Effector CD8-positive, alpha-beta T cell (primary cell): ENCODE measurements at places on chromosomes 7 and 10.

DNA sequence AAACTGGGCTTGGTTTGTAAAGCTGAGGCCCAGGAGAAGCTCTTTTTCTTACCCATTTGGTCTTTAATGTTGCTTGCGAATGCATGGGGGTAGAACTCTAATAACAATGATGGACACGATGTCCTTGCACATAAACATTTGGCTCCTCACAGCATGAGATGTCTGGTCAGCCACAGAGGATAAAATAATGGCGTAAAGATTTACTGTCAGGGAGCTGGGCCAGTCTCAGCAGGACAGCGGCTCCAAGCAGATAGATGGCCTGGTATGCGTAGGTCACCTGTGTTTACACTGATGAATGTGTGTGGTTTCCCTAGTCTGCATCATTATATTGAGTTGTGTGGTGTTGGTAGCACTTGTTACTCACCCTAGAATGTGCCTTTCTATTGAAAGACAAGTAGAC is 537.4 kb downstream of the CNTNAP2 start:
- no peak for DNase-seq

GRCh38 chr10:120047926-120048325 is 155.4 kb downstream of the SEC23IP start:
- DNase-seq, result no peak

DNA sequence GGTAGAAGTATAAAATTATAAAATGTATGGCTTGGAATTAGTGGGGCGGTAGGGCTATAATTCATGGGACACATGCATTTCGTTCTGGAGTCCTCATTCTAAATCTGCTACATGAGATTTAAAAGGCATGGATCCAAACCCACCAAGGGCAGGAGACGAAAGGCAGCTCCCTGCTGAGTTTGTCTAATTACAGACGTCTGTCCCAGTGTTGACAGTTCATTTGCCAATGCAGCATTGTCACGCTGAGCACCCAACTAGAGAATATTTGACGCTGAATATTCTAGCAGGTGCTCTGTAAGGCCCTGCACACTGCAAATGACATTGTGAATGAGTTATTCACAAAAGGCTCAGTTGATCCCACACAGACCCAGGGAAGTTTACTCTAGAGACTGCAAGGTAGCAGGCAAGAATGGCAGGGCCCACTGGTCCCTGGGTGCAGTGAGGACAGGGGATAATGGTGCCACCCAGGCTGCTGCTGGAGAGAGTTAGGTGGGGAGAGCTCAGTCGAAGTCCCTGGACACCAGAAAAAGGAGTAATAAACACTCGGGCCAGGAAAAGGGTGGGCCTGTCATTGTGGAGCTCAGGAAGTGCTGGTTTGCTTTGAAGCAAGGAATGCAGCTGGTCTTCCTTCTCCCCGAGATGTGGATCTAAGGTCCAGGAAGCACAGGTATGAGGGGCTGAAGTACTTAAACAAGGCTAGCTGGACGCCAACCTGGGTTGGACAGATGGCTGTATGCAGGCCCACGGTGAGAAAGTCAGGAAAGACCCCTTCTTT is 75.0 kb upstream of the JCAD start:
- no peak for DNase-seq

DNA sequence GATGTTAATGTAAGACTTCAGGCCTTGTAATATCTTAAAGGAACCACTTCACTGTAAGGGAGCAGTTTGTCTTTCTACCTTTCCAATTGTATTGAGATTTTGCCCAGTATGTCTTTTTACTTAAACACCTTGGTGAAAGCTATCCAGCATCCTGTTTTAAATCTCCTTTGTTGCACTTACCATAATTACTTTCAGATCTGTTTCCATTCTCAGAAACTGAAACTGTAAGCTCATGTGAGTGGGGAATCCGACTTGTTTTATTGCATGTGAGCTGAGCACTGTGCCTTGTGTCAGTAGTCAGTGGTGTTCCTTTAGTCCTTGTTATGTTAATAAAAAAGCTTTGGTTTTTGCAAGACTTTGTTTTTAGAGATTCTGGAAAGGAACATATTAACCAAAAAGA is 42.2 kb downstream of the BMPR1A start:
- no peak for DNase-seq

DNA sequence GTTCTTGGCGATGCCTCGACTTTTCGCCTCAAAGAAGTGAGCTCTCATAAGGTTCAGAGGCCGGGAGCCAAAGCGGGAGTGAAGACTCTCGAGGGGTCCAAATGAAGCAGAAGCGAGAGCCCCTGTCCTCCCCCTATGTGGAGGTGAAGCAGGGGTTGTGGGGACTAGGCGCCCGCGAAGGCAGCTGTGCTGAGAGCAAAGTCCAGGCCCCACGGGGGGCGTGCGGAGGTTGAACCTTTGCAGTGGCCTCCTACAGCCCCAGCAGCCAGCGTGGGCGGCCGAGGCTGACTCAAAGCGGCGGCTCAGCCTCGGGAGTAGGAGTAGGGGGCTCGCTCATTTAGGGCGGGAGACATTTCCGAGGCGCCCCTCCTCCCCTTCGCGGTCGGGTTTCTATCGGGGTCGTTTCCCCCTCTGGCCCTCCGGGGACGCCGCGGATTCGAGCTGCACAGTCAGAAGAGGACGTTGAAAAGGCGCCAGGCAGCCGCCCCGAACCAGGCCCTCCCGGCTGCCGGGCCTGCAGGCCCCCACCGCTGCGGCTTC is 553 bp upstream of the ADD3 start:
- no peak for DNase-seq

- DNase-seq, result no peak
Measured at GRCh38 chr10:78996792-78997129, 72.0 kb upstream of the ZMIZ1 start.

GRCh38 chr10:66366163-66366562 is 559.7 kb upstream of the LRRTM3 start:
- DNase-seq, result no peak

DNA sequence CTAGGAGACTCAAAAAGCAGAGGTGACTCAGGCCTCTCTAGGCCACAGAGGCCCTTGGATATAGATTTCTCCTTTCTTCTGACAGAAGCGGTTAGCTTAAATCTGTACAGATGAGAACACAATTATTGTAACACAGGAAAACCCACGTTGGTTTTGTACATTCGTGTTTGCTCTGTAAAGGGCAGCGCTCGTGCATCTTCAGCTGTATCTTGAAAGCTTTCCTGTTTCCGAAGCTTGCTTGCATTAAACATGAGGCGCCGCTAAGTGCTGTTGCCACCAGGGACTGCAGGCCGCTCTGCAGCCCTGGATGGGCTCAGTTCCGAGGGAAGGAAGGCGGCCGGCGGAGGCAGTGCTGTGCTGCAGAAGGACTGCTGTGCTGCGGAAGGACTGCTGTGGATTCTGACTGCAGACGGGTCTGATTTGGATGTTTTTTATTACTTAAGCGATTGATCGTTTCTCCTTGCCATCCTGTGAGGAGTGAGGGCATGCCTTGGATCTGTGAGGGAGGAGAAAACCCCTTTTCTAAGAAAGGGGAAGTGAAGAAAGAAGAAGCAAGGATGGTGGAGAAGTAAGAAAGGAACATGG is 53.3 kb downstream of the FHIP2A start:
- DNase-seq, result no peak

- no peak for DNase-seq
Measured at GRCh38 chr10:21797984-21798765, 205.4 kb downstream of the DNAJC1 start.

- peak; percentile 42 for DNase-seq
Measured at GRCh38 chr10:17023386-17024298, 106.0 kb downstream of the CUBN start.

DNA sequence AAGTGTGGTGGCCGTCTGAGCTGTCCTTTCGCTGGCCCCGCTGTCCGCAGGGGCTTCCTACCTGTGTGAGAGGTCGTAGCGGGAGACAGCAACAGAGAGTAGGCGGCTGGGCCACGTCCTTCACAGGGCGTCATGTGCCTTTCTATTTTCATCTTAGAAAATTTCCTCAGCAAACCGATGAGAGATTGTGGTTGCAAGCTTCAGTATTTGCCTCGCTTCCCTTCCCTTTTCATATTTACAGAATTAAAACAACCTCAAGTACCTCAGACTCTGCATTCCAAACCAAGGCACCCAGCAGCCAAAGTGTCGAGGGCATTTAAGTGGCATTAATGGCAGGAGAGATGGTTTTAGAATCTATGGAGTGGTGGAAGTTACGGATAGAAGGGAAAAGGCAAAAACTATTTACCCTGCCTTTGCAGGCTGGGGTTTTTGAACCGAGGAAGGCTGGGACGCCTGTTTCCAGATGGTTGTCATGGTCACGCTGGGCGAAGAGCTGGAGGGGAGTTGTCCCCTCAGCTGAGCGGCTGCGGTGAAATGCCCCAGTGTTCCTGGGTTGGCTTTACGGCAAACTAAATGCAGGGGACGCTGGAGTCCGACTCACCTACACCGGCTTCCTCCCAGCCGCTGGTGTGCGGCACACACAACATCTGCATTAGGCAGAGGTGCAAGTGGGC is 41.9 kb downstream of the WIPI2 start:
- no peak for DNase-seq

- no peak for DNase-seq
Measured at GRCh38 chr7:99563650-99564049, 5.2 kb downstream of the ZNF655 start.

DNA sequence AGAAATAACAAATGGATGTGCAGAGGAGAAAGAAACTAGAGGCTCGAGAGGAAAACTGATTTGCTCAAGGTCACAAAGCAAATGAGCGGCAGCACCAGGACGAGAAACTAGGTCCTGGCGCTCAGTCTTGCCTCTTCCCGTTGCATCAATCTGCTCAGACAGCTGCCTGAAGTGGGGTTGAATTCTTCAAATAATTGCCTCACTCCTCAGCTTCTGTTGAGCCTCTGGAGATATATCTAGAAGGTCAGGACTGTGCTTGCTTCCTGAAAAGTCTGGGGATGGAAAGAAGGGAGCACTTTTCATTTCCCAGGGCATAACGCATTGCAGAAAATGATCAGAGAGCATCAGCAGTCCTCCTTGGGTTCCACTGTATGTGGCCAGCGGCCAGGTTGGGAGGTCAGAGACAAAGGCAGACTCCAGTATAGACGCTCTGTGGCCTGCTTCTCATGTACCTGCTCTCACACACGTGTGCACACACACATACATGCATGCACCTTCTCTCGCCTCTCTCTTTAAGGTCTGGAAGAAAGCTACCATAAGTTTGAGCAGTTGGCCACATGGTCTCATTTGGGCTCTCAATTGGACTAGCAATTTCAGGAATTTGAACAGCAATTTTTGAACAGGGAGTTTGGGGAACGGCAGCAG is 83.7 kb upstream of the DUSP5 start:
- no peak for DNase-seq

DNA sequence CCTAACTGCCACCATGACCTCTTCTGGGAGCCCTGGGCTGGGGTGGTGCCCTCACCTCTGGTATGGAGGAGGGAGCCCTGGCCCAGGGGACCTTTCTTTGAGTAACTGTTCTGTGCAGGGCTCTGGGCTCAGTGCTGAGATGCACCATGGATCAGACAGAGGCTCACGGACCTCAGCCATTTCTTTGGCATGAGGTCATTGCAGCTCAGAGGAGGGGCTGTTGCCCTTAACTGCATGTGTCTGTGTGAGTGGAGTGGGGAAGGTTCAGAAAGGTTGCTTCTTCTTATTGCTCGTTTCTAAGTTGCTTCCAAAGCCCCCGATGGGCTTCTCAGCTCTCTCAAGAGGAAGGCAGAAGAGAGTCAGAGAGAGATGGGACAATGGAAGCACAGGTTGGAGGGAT is 233.9 kb downstream of the RPS24 start:
- no peak for DNase-seq

- DNase-seq, result no peak
Measured at GRCh38 chr10:132816718-132817117, 30.8 kb upstream of the NKX6-2 start.

DNA sequence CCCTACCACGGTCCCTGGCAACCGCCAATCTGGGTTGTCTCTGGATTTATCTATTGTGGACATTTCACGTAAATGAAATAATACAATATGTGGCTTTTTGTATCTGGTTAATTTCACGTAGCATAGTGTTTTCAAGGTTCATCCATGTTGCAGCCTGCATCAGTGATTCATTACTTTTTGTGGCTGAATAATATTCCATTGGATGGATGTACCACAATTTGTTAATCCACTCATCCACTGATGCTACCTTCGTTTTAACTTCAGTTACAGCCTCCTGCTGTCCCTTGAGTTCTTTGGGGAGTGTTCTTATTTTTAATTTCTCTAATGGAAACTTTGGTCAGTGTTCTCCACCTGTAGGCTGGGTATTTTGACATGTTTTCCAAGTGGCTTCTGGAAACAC is 49.5 kb downstream of the GRK5 start:
- no peak for DNase-seq

DNA sequence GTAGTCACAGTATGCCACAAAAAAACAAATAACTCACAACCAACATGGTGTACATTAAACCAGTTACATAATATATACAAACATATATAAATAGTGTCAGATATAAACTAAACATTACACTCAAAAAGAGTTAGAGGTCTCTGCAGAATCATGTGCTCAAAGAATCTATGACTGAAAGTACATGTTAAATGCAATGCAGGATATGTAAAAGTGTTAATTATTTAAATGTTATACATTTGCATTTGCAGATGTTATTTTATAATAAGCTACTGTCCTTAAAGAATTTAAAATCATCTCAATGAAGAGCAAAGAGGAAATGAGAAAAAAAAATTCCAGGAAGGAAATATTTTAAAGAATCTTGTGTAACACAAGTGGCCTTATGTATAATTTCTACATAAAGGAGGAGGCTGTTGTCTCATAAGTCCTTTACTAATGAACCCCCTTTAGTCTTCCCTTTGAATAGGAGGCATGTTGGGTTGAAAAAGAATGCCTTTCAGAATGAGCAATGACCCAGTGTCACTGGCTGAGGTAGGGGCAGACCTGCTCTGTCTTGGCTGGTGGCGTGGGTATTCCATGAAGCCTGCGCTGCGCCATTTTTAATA is 148.9 kb downstream of the ITGA8 start:
- no peak for DNase-seq

- DNase-seq, result no peak
Measured at GRCh38 chr7:28176174-28176573, 4.4 kb downstream of the JAZF1 start.

DNA sequence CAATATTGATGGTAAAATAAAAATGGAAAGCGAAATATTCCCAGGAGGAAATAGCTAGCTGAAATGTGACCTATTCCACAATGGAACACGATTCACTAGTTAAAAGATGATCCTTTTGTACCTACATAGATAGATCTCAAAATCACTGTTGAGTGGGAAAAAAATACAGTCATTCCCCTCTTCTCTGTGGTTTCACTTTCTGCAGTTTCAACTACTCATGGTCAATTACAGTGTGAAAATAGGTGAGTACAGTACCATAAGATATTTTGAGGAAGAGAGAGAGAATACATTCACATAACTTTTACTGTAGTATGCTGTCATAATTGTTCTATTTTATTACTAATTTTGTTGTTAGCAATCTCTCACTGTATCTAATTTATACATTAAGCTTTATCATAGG is 56.0 kb upstream of the COL13A1 start:
- no peak for DNase-seq
